ENCODE measurements at places on chromosomes 16 and 17. TPM values are rescaled to one million over a fixed set of nuclear protein-coding genes. Genes with fewer than 3 reads are reported as not detected.

GRCh38 chr16:25585526-25585925 is 106.2 kb upstream of the HS3ST4 start:
- no peak for DNase-seq

DNA sequence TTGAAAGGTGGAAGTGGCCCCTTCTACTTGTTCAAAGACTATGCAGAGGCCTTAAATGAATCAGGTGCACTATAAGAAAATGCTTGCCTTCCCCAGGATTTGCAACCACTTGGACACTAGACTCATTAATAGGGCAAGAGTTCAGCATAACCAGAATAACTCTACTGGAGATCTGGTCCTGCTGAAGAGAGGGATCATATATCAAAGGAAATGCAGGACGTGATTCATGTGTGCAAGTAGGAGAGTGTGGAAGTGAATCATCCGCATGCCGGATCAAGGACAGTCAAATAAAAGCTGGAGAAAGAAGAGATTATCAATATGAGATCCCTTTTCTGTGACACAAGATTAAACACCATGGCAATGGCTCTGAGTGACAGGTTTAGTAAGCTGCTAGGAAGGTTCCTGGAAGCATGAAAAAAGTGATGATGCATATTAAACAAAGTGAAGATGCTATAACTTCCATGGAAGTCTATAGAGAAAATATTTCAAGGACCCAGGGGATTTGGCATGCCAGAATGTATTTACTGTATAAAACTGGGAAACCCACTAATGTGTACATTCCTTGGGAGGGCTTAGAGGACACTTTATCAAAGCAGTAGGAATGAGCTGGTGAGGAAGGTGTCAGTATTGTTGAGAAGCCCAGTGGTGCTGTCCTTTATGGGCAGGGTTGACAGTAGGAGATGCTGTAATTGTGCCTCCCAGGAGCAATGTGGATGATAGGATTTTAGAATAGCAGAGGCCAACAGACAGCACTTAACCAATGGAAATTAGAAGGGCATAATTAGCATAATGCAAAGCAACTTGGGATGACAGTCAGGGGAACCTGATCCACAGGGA is 133.1 kb downstream of the ABCA8 start:
- peak; percentile 54 for DNase-seq

DNA sequence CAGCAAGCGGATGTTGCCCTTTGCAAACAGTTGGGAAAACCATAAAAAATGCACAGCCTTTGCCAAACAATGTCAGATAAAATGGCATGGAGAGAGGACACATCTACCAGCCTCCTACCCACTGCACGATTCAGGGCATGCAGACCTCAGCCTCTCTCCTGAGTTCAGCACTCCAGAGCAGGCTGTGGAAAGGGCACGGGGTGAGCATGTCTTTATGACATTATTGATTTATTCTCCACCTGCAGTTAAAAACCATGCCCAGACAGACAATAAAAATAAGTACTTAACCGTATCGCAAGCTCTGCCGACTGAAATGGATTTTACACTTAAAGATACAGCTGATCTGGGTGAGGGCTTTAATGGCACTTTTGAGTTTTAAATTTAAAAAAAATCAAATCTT is 127.1 kb downstream of the MAF start:
- no peak for DNase-seq

- DNase-seq: no peak
Measured at GRCh38 chr16:64182985-64183384, 938.9 kb downstream of the CDH11 start.

- no peak for DNase-seq
Measured at GRCh38 chr17:39130205-39130604, 21.2 kb downstream of the PLXDC1 start.

GRCh38 chr17:60301649-60302048 is 90.3 kb downstream of the USP32 start:
- DNase-seq: no peak

DNA sequence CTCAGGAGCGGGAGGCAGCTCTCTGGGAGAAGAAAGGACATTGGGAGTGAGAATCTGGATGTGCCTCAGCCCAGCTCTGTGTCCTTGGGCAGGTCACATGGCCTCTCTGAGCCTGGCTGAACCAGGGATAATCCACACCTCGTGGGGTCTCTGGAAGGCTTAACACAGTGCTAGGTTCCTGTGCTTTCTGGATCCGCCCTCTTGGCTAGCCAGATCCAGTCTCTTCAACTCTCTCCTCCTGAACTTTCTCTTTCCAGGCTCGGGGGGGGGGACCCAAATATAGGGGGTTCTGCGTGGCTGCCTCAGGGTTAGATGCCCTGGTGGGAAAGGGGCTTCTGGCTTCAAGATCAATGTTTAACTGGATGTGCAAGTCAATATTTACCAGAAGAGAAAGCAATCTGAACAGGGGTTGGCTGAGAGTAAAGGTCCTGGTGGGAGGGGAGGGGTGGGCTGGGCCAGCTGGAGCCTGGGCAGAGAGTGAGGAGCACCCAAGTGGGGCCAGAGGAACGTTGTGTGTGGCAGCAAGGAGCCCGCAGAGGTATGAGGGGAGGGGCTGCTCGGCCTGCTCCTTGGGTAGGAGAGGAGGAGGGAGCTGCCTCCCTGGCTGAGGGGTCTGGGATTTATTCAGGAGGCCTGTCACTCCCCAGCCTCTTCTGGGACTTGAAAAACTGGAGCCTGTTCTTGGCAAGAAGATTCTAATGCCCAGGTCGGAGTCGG is at the start of gene SERPINF2:
Gene SERPINF2, plus strand, starts transcription at position 501 of the 717 bp plus-strand sequence. CDS start 2,125 bp downstream, outside the sequence.
- DNase-seq: no peak

DNA sequence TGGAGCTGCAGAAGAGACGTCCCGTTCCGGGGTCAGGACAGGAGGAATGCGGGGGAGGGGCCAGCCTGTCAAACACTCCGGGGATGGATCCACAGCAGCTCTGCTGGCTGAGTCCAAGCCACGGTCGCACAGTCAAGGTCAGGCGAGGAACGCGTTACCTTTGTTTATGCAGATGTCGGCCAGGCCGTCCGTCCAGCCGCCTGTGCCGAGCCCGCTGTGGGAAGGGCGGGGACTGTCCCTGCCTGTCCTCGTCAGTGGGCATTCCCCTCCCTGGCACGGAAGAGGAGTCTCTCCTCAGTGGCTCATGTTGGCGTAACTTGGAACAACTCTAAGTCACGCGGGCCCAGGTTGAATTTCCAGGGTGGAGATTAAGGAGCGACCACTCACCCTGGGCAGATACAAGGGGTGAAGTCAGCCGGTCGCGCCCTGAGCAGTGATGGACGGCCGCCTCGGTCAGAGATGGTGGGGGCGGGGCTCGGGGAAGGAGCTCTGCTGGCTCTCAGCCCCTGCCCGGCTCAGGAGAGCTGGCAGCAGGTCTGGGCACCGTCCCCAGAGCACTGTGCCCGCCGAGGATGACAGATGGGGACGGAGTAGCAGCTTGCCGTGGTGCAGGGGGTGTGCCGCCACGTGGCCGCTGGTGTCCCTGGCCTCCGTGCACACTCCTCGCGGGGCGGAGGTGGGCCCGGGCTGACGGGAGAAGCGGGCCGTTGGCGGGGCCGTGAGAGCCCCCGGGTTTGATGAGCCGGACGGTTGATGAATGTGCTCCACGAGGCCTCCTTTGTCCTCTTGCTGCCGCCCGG is 7.3 kb downstream of the CACNA1H start:
- DNase-seq: peak; percentile 93

DNA sequence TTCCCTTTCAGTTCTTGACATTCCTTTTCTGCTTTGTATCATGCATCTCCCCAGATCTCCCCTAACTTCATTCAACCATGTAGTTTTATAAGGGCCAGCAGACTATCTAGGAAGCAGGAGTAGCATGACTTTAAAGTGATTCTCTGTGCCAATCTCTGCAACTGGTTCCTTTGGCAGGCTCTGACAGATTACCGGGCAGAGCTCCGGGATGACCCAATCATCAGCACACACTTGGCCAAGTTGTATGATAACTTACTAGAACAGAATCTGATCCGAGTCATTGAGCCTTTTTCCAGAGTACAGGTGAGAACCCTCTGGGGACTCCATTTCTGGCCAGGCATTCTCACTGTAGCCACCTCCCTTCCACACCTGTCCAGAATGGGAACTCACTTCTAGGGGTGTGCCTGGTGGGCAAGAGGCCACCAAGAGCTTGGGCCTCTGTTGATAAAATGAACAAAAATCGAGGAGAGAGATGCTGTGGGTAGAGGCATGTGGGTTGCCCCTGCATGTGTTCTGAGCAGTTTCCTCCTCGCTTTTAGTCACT is 7.6 kb upstream of the CDK5R1 start:
- no peak for DNase-seq

DNA sequence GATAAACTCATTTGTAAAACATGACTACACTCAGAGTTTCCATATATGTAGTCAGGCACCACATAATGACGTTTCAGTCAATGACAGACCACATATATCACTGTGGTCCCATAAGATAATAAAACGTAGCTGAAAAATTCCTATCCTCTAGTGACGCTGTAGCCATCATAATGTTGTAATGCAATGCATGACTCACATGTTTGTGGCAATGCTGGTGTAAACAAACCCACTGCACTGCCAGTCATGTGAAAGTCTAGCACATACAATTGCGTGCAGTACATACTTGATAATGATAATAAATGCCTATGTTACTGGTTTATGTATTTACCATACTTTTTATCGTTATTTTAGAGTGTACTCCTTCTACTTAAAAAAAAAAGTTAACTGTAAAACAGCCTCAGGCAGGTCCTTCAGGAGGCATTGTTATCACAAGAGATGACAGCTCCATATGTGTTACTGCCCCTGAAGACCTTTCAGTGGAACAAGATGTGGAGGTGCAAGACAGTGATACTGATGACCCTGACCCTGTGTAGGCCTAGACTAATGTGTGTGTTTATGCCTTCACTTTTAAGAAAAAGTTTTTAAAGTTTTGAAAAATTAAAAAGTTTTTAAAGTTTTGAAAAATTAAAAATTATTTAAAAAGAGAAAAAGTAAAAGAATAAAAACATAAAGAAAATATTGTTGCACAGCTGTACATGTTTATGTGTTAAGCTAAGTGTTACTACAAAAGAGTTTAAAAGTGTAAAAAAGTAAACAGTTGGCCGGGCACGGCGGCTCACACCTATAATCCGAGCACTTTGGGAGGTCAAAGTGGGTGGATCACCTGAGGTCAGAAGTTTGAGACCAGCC is 9.0 kb downstream of the STAT5B start:
- no peak for DNase-seq

DNA sequence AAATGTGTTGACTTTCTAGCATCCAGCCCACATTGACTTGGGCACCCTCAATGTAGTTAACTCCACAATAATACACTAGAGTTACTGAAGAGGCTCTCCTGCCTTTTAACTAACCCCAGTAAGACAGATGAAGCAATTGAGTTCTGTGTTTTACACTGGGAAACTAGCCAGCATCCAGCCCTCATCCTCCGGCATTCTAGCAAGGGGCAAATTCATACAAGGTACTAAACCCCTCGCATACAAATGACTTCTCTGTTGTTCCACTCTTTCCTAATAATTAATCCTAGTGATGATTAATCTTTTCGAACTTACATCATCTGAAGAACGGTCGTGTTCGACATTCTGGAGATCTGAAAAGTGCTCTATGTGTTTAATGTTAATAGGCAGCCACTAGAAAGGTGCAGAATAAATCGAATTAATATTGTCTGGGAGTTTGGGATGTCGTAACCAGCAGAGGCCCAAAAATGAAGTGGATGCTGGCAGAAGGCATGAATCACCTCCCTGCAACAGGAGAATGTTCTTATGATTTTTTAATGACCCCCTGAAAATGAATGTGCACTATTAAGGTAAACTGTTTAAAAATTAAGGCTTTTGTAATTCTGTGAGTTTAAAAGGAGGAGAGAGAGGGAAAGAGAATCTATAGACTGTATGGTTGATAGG is 249.4 kb downstream of the SNX29 start:
- DNase-seq: no peak

DNA sequence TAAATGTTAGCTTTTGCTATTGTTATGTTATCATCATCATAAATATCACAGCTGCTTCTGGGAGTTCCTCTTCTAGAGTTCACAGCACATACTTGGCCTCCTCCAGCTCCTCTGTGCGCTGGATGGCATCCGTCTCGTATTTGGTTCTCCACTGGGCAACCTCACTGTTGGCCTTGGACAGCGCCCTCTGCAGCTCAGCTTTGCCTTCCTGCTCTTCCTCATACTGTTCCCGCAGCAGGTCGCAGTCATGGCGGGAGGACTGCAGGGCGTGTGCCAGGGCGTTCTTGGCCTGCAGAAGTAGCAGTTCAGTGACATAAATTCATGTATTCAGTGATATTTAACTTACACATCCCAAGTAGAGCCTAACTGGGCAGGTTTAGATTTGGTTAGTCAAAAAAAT is 23.4 kb downstream of the MYH8 start:
- DNase-seq: no peak

The PTGES3L gene
- not detected for total RNA-seq

The MT4 gene
- not detected for total RNA-seq

The VMO1 gene
- 6.1 TPM for total RNA-seq

The CCL1 gene
- total RNA-seq: not detected
